ENCODE measurements at places on chromosomes 16 and 17.
A peak's percentile ranks its signal among the peaks of the same experiment; 100 is the strongest.

DNA sequence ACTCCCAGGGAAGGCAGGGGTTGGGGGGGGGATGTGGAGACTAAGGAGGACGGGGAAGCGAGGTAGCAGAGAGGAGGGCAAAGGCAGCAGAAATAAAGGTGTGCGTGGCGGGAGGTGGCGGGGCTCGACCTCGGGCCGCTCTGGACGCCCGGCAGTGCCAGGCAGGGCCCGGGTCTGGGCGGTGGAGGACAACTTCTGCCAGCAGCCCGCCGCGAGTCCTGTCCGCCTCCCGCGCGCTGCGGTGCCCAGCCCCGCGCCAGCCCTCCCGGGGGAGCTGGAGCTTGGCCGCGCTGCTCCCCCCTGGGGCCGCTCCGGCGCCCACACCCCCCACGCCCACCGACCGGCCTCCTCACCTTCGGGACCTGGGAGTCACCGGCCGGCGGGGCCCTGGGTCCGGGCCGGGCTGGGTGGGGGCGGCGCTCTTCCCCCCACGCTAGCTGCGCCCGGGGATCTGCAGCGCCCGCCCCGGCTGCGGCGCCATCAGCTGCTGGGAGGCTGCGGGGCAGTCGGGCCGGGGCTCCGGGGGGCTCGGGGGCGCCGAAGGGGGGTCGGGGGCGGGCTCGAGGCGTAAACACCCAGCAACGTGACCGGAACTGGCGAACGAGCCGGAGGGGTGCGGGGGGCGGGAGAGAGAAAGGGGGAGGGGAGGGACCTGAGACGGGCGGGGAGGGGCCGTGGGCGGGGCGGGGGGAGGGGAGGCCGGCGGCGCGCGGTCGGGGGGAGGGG, at the start of gene CCDC92B:
Gene CCDC92B (minus strand): TSS at position 595 of the 726 bp plus-strand sequence. CDS start 14,507 bp downstream, outside the sequence.
- DNase-seq: no peak

GRCh38 chr17:4449736-4450135, 16.0 kb downstream of the SPNS3 start:
- DNase-seq: no peak

DNA sequence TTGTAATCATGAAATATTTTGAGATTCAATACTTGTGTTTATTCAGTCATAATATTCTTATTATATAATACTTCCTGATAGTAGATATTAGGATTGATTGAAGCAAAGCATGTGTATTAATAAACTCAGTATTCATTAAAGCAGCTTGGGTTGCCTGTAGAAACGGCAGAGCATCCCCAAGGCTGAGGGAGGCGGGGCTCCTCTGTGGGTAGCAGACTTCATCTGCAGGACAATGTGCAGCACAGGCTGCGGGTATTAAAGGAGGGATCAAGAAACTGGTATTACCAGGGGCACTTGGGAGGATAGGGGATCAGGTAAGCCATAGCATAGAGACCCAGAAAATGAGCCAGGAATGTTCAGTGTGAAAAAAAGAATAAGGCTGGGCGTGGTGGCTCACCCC, 213.6 kb downstream of the PRKCA start:
- DNase-seq: no peak

DNA sequence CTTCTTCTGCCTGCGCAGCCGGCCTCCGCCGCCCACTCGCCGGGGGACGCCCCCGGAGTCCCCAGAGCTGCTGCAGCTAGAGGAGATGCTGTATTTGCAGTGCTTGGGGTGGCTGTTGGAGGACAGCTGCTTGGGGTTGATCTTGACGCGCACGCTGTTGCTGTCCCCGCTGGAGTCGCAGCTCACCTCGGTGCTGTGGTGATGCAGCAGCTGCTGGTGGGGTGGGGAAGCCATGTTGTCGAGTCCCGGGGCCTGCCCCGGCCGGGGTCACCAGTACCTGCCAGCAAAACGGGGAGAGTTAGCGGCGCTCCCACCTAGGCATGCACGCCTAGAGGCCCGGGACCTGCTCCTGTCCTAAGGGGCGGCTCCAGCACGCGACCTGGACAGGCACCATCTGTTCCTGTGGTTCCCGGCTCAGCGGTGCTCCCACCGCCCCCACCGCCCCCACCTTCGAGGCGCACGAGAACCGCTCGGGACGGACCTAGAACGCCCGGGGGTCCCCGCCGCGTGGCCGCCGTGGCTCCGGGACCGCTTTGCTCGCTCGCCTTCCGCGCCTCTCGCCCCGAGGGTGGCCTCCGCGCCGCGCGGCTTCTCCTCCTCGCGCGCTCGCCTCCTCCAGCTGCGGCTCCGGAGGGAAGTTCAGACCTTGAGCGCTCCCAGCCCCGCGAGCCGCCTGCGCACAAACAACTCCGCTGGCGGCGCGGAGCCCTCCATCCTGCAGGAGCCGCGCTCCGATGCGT, 863 bp downstream of the ADCY9 start:
- DNase-seq: peak; percentile 28

DNA sequence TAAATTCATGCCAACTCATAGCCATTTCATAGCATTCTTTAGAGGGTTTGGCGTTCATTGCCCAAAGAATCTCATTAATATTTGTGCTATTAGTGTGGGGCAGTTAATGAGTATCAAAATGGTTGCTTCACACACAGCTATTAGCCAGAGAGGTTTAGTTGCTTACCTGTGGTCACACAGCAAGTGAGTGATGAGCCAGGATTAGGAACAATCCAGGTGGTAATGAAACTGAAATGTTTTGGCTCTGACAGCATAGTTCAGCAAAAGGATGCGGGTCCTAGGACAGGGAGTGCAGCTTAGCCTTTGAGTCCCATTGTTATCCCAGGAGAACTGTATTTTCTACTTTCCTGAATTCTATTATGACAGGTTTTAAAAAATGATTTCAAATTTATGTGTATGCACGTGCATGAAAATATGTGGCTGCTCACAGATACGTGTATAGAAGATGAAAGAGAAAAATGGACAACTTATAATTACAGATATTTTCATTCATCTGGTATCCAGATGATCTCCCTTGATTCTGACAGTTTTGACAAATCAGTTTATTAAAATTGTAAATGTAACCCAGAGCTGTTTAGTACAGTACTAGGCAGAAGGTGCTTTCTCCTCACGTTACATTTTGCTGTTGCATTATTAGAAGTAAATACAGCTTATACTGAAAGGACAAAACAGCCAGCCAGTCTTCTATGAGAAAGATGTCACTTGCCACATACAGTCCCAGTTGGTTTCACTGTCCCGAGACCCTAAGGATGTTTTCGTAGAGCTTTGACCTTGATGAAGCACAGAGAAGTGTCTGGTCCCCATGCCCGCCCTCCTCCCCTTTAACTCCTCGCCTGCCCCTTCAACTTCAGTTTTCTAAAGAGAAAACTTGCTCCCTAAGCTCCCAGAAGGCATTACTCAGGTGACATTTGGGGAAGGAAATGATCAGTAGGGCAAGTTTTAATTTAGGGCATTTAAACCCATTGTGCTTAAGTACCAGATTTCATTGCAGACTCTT, 99.8 kb upstream of the TBX2 start:
- DNase-seq: no peak

DNA sequence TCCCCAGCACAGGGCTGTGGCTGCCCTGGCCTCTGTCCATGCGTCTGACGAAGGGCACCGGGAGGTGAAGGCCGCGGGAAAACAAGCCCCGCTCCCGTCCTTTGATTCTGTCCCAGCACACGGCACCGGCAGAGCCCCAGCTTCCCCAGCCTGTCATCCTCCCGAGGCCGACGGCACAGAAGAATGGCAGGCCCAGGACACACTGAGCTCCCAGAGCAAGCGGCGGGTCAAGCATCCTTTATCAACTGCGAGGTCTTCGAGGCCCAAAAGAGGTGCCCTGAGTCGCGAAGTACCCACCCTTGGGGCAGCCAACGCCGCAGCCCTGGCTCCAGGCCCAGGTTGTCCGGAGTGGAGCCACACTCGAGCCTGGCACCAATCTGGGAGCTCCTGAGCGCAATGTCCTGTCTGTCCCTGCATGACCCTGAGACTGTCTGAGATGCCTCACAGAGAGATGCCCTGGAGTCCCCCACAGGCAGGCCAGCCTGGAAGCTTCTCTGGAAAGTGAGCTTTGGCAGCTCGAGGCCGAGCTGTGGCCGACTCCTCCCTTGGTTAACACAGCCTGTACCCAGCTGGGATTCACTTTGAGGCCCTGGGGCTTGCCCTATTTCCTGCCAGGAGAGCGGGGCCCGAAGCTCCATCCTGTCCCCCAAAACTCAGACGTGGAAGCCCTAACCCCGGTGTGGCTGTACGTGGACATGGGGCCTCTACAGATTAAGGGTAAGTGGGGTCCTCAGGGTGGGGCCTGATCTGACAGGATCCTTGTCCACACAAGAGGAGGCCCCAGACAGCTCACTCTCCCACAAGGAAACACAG, 23.3 kb downstream of the SLC7A5 start:
- DNase-seq: no peak

Data from activated CD4-positive, alpha-beta T cell treated with anti-CD3 and anti-CD28 coated beads for 24 hours (primary cell).